ENCODE measurements at places on chromosomes 3 and 15.

DNA sequence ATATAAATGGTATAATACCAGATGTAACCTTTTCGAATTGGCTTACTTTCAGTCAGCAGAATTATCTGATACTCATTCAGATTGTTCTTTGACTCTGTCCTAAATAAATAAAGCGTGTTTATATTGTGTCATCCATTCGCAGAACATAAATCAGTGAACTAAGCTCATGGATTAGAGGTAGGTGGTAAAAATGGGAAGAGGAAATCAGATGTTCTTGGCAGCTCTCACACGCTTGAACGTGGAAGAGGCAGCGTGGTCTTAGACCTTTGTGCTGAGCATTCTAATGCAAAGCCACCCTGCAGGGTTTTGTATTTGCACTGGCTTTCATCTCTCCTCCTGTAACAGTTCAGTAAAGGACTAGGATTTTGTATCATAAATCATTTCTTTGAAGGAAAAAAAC is 441.4 kb downstream of the GABRG3 start:
- DNase-seq = no peak

GRCh38 chr3:158770741-158771350 is 31.0 kb upstream of the MFSD1 start:
- no peak for DNase-seq

DNA sequence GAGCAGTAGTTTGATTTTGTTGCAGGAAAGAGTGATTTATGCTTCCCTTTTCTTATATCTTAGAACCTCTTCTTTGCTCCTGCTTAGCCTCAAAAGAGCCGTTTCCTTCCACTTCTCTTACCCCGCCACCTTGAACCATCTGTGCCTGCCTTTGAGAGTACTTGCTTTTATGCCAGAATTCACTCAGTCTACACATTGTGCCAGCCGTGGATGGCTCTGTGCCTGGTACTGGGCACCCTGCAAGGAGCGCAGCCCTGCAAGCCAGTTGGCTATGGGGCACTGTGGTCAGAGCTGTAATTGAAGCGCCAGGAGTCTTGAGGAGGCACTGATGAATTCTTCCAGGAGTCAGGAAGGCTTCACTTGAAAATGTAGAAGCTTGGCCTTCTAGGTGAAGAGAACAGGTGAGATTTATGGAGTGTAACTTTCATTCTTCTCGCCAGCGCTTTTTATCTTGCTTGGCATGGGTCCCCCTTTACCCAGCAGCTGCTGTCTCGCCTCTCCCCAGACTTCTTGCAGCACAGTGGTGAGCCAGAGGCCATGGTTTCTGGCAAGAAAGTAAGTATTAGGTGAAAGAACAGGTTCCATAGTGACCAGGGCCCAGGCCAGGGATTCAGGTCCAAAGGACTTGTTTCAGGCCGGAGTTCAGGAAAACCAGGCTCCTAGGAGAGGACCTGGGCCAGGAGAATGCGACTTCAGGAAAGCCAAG is 4.9 kb downstream of the TMED3 start:
- DNase-seq = no peak

- no peak for DNase-seq
Observed at GRCh38 chr3:16813336-16813735, 71.4 kb upstream of the PLCL2 start.

- DNase-seq = no peak
Observed at GRCh38 chr3:58021072-58021959, 13.1 kb downstream of the FLNB start.

DNA sequence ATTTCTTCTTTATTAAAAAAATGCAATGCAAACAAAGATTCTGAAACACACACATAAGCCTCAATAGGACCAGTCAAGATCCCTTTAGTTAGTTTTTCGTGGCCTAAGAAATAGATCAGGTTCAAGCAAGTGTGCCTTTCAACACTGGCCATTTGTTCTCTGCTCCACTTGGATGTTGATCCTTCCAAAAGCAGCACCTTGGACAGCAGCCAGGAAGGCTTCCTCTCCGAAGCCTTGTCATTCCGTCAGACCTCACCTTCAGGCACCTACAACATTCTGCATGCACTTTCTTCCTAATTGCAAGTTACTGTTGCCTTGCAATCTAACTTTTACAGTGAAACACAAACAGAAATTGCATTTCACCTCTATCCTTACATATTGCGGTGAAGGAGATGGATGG is 155.9 kb upstream of the FEZF2 start:
- no peak for DNase-seq

GRCh38 chr15:74375303-74375693 is 7.9 kb upstream of the CYP11A1 start:
- peak; percentile 83 for DNase-seq

- DNase-seq = no peak
Observed at GRCh38 chr3:192904632-192905289, 12.9 kb downstream of the MB21D2 start.

GRCh38 chr3:4588466-4588865 is 95.3 kb downstream of the ITPR1 start:
- no peak for DNase-seq

DNA sequence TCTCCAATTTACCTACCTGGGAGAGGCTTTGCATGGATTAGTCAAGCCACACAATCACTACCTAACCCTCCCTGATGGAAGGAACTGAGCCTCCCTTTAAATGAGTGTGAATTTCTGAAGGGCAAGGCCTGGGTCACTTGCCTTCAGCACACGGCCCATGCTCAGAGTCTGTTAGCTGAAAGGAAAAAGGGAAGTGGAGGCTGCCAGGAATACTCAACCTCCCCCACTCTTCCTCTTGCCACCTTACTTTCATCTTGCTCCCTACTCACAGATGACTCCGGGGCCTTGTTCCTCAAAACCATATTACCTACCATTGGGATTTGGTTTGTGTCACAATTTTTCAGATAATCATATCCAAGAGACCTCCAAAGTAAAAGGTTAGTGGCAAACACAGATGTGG is 220.0 kb downstream of the ABHD5 start:
- DNase-seq = no peak

GRCh38 chr15:78536134-78536533 is 4.1 kb upstream of the PSMA4 start:
- no peak for DNase-seq

DNA sequence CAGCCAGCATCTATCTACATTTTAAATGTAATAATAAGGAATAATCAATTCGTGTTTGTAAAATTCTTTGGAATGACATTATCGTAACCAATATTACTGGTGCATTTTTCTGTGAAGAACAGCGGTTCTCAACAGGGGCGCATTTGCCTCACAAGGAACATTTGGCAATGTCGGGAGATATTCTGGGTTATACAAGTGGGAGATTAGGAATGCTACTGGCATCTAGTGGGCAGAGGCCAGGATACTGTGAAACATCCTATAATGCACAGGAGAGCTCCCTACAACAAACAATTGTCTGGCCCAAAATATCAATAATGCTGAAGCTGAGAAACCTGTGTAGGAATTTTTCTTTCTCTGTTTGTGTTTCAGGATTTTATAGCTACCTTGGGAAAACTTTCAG is 25.0 kb downstream of the ACP3 start:
- no peak for DNase-seq

DNA sequence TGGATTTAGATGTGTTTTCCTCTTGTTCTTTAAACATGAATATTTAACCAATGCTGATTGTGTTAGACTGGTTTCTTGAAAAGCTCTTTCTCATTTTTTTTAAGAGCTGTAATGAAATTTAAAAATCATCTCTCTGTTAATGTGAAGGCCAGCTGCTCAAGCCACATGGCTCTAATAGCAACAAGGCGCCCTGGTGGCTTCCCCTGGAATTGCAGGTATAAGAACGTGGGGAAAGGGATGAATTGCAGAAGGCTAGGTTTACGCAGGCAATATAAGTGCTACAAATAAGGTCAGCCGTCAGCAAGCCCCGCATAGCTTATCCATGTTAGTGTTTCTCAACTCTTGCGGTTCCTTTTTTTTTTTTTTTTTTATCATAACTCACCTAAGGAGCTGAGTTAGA is 108.5 kb downstream of the SAMMSON start:
- DNase-seq = peak; percentile 1

DNA sequence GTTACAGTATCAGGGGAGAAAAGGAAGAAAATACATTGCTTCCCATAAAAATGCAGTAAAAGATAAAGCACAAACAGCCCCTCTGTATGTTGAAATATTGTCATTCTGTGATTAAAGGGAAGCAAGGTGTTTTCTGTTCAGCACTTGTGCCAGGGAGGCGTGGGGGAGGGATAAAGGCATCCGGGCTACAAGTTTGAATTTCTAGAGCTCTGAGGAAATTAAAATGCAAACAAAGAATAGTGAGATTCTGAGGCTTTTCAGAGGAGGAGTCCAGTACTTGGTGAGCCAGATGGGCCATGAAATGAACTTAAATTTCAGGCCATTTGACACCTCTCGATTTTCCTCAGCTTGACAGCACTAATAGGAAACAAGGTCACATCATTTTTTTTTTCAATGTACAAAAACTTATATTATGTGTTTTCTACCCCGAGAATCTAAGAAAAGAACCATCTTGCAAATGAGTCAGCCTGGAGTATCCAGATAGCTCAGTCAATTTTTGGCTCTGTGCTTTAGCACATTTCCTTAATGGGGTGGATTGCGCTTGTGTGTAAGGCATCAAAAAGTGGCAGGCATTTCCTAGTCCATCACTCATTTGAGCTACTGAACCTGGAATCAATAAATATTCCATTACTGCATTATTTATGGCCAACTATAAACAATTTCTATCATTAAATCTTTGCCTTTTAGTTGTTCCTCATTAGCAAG is 640.8 kb upstream of the TBL1XR1 start:
- no peak for DNase-seq

- peak; percentile 45 for DNase-seq
Observed at GRCh38 chr15:89768071-89768500, 8.0 kb upstream of the MESP2 start.

DNA sequence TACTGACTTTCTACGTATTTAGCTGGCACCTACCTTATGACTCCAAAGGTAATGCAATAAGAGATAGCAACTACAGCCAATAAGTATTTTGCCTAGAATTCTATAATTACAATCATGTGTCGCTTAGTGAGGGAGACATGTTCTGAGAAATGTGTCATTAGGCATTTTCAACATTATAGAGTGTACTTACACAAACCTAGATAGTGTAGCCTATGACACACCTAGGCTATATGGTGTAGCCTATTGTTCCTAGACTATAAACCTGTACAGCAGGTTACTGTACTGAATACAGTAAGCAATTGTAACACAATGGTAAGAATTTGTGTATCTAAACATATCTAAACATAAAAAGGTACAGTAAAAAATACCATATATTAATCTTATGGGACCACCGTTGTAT is 363.4 kb upstream of the DPH6 start:
- DNase-seq = no peak

DNA sequence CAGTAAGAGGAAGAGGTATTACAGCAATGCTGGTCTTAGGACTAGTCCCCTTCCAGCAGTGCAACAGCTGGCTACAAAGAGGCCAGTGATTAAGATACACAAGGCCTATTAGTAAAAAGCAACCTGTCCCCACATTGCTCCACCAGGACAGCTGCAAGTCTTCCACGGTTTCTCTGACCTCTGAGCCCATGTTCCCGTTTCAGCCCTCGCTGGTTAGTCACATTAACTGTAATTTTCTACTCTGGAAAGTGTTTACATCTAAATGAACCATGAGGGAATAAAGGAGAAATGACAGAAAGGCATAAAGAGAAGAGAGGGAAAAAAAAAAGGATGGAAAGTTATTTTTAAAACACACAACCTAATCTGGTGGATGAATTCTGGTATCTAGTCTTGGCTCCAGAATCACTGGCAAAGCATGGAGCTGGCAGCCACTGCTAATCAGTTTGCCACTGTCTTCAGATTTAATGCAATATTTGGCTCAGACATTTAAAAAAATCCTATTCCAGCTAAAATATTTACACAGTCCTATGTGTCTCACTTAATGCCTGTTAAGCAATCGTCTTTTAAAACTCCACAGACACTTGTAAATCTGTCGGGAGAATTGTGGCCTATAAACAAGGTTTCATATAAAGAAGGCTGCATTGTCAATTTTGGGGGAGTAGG is 154.9 kb downstream of the GREM1 start:
- no peak for DNase-seq

DNA sequence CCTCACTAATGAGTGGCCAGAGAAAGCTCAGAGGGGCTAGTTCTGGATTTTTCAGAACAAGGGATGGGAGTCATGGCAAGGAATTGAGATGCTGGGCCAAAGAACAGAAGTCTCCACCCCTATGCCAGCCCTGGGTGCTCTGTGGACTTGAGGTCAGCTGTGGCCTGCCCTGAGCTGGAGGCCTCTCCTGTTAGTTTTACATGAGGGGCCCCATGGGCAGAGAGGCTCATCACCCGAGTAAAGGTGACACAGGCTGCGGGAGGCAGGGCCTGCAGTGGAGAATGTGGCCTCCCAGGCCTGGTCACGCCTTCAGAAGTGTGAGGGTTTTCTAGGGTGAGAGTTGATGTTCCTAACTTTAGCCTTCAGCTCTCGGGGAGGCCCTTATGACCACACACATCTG is 44.9 kb downstream of the ABHD5 start:
- DNase-seq = no peak

DNA sequence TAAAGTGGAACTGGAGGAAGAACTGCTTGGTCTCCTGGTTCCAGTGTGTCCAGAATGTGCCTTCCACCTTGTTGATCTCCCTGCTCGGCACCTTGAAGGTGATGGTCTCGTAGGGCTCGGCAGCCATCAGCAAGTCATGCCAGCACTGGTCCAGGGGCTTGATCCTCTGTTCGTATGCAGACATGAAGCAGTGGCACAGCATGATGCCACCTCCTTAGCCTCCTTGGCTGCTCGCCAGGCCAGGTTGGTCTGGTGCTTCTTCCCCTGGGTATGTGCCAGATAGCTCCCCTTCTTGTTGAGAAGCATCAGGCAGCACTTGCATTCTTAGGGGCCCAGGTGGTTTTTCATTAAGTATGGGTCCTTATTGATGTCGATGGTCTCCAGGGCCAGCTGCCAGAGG is 17.8 kb upstream of the TXNRD3 start:
- no peak for DNase-seq

- DNase-seq = peak; percentile 8
Observed at GRCh38 chr3:114650808-114651207, 357.0 kb downstream of the TIGIT start.

DNA sequence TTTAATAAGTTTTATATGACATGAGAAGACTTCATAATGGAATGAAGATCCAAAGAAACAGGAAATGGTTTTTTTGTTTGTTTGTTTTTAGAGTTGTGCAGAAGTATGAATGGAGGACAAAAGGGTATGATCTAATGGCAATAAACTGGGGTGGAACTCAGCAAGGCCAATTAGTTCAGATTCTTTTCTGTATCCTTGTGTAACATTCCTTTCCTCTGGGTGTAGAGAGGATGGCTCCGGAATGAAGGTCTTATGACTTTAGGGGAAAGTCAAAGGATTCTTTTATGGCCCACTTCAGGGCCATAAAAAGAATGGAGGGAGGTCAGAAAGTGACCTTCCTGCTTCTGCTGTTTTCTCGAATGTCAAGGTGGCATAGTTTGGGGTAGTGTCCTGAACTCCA is 152.6 kb downstream of the DPH6 start:
- no peak for DNase-seq
